ENCODE measurements at places on chromosomes 3 and 15.

DNA sequence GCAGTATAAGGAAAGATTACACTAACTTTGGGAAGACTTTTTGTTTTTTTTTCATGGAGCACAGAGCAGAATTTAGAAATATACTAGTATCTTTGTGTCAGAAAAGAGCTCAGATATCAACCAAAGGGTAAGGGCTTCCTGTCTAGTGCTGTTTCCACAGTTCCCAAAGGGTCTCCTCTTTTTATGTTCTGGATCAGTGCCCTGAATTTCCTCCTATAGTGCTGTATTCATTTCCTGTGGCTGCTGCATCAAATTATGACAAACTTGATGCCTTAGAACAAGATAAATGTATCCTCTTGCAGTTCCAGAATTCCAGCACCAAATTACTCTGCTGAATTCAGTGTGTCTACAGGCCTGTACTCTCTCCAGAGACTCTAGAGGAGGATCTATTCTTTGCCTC lies 219.8 kb upstream of the THRB start:
- DNase-seq = no peak

DNA sequence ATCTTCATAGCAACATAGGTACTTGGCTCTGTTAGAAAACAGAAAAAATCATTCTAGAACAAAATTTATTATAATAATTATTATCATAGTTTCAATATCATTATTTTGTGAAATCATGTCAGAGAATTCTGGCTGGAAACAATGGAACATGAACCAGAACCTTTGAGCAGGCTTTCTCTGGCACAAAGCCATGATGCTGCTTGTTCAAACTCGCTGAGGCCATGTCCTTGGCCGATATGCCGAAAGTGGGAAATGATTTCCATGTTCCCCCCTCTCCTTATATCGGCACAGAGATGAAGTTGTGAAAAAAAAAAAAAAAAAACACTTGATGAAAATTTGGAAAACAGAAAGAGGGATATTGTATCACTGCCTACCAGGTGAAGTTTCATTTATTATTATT lies 49.0 kb upstream of the MRPL3 start:
- no peak for DNase-seq

DNA sequence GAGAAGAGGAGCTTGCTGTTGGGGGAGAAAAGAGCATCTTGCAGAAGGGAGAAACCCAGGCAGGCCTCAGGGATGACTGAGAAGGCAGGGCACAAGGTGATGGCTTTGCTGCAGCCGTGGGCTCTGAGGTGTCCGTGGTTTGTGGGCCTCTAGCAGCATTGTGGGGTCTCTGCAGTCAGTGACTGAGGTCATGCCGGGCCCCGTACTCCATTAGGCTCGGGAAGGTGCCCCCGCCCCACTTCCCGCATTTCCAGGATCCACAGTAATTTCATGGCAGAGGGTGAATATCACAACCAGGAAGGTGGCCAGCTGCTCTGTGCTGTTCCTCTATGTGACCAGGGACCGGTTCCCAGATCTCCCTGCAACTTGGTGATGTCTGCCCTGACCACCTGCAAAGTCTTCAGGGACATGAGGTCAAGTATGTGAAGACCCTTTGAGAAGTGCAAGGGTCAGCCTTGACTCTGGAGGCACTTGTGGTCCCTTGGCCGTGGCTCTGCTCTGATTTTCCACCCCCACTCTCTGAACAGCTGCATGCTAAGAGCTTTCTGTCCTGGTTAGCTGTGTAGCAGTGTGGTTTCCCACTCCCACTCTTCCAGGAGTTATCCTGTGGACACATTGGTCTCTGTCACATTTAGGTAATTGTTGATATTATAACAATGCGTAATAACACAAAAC lies 3.6 kb downstream of the KLF13 start:
- no peak for DNase-seq

- DNase-seq = no peak
These were observed 302.2 kb upstream of the TPM1 start for GRCh38 chr15:62740141-62741004.

- no peak for DNase-seq
These were observed 168.0 kb upstream of the THRB start for GRCh38 chr3:24662449-24663345.

DNA sequence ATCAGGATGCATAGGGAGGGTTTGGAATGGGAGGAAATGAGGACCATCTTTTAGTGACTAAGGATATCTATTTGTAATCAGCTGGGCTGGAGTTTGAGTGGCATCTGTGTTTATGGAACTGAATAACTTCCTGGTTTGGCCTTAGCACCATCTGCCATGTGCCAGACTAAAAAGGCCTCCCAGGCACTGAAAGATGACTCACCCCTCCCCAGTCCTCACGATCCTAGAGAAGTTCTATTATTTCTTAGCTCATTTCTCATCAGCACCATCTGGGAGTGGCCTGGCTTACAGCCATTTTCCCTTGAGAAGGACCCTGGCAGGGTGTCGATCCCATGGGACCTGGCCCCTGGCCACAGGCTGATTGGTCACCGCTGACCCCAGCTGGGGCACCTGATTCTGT lies 23.9 kb upstream of the CTXND1 start:
- DNase-seq = no peak

GRCh38 chr15:85742186-85742821 lies 52.4 kb downstream of the KLHL25 start:
- no peak for DNase-seq

- DNase-seq = no peak
These were observed 8.6 kb upstream of the FBN1 start for GRCh38 chr15:48653913-48654670.

Measured in activated CD4-positive, CD25-positive, alpha-beta regulatory T cell (primary cell).